Activated B cell treated with CpG ODN at 0.5 μM for 24 hours (primary cell): ENCODE measurements at places on chromosomes 3 and 15. TPM values are rescaled to one million over a fixed set of nuclear protein-coding genes. Genes with fewer than 3 reads are reported as not detected.

The OIP5 gene
- total RNA-seq: 0.62 and 1.4 TPM in 2 replicates

DNA sequence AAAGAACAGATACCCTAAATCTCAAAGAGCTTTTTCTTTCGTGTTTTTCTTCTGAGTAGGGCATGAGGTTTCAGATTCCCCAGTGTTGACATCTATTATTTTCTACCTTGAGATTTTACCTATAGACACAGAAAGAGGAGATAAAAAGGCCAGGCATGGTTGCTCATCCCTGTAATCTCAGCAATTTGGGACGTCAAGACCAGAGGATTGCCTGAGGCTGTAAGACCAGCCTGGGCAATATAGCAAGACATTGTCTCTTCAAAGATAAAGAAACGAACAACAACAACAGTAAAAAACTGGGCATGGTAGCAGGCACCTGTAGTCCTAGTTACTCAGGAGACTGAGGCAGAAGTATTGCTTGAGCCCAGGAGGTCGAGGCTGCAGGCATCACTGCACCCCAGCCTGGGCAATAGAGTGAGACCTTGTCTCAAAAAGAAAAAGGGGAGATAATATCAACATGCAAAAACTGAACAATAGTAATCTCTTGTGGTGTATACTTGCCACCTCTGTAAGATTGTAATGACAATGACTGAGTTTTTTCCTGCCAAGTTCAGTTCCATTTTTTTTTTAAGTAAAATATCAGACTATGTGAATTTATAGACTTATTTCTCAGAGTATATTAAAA, 71.3 kb downstream of the MBNL1 start:
- DNase-seq: no peak
- H3K27me3 ChIP-seq: no peaks in the 10 kb centered on the region
- peaks cover 49% of the 10 kb centered on the region for H3K4me1 ChIP-seq
- H3K27ac ChIP-seq: no peak overlapping the region

- peaks cover 9% of the 10 kb centered on the region for H3K4me1 ChIP-seq
- no peaks in the 10 kb centered on the region for H3K36me3 ChIP-seq
- no peak overlapping the region for H3K27ac ChIP-seq
- H3K27me3 ChIP-seq: peaks cover 4% of the 10 kb centered on the region
- H3K4me3 ChIP-seq: no peak overlapping the region
- no peak for DNase-seq
These were observed 29.9 kb downstream of the RCN2 start for GRCh38 chr15:76961268-76962011.

GRCh38 chr3:135239615-135239884, 444.5 kb downstream of the EPHB1 start:
- no peaks in the 10 kb centered on the region for H3K4me1 ChIP-seq
- H3K4me3 ChIP-seq: no peak overlapping the region
- H3K36me3 ChIP-seq: no peaks in the 10 kb centered on the region
- H3K27me3 ChIP-seq: no peaks in the 10 kb centered on the region

GRCh38 chr15:68241088-68241935, 11.8 kb upstream of the CLN6 start:
- no peaks in the 10 kb centered on the region for H3K4me1 ChIP-seq
- H3K27ac ChIP-seq: no peak overlapping the region
- no peaks in the 10 kb centered on the region for H3K36me3 ChIP-seq
- H3K27me3 ChIP-seq: no peaks in the 10 kb centered on the region
- no peak overlapping the region for H3K4me3 ChIP-seq
